Fibroblast of skin of left biceps (primary cell): ENCODE measurements at places on chromosomes 2 and 18.

- DNase-seq: no peak
Observed at GRCh38 chr2:160257743-160258491, 57.8 kb upstream of the ITGB6 start.

DNA sequence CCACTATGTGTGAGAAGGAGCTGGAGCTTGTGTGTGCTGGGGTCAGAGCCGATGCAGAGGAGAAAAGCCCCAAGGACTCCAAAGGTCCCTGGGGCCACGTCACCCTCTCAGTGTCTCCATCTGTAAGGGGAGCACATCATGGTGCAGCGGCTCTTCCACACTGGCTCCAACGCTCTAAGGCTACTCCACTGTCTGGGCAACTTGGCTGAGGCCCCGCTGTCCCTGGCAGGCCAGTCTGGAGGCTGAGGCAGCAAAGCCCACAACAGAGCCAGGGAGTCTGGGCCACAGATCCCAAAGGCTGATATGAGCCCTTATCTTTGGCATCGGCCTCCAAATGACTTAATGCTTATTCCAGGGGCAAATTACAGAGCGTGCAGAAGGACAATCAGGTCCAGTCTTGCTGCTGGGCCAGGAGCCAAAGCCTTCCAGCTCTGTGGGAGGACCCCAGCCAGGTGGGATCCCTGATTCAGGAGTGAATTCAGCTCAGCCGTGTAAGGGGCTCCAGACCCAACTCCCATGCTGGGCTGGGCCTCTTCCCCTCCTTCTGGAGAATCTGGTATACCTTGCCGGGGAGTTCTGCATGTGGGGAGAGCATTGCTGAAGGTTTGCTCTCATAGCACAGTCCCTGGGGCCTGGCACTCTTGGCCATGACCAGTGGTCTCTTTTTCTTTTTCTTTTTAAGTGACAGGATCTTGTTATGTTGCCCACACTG lies 1.8 kb upstream of the DUSP2 start:
- DNase-seq: no peak

DNA sequence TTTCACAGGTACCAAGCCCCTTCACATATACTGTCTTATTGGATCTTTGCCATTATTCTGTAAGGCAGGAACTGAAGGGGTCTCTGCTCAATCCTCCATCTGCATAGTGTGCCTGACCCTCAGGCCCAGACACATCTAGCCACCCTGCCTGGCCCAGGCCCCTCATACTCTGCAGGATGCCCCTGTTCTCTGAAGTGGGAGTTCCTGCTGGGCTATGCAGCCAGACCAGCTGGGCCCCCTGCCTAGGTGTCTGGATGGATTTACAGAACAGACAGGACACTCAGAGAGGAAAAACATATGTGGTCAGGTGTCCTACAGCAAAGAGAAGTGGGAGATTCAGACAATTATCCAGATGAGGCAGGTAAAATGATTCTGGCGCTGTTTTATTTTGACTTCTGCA lies 42.0 kb downstream of the SLC4A5 start:
- DNase-seq: no peak

GRCh38 chr18:65269375-65269774 lies 481.4 kb upstream of the CDH7 start:
- DNase-seq: no peak

GRCh38 chr2:186544255-186544675 lies 45.6 kb upstream of the ITGAV start:
- peak; percentile 72 for DNase-seq
